ENCODE measurements at places on chromosomes 1 and 21. TPM values are rescaled to one million over a fixed set of nuclear protein-coding genes. Genes with fewer than 3 reads are reported as not detected.

Gene OR2AK2
- 0.25 TPM for total RNA-seq

Gene TRAF3IP3
- not detected for total RNA-seq

Gene NMNAT2
- 0.50 TPM for total RNA-seq

Gene FCRL5
- not detected for total RNA-seq

Gene LCK
- not detected for total RNA-seq

Gene KCNE2
- total RNA-seq: not detected

Gene TRPM2
- total RNA-seq: under 0.01 TPM

Gene C4BPA
- total RNA-seq: not detected

Gene CNTN2
- total RNA-seq: not detected

Gene ICOSLG
- 0.11 TPM for total RNA-seq

Gene CCDC185
- total RNA-seq: not detected

Gene CLDN17
- total RNA-seq: not detected

Gene LRRC71
- total RNA-seq: not detected

Gene RHD
- not detected for total RNA-seq

Gene S100A3
- total RNA-seq: 2.2 TPM

Gene THEM5
- total RNA-seq: not detected

Gene ASPM
- total RNA-seq: 108 TPM
